ENCODE measurements at places on chromosomes 6 and 20.

DNA sequence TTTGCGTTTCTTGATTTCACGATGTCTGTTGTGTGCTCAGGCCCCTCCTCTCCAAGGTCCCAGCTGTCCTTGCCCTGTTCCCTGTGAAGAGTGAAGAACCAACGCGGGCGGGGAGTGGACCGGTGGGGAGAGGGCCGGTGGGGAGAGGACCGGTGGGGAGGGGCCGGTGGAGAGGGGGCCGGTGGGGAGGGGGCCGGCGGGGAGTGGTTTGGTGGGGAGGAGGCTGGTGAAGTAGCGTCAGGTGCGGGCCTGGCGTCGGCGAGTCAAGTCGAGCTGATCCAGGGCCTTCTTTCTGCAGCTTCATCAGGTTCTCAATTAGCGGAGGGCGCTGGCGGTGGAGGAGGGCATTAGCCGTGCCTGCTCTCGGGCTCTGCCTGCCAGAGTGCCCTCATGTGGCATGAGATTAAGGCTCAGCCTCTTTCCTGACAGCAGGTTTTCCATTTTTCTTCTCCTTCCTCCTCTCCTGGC, 21.2 kb upstream of the BHLHE23 start:
- no peak for DNase-seq

- DNase-seq, result no peak
Measured at GRCh38 chr6:35059596-35060345, 81.4 kb downstream of the TCP11 start.

DNA sequence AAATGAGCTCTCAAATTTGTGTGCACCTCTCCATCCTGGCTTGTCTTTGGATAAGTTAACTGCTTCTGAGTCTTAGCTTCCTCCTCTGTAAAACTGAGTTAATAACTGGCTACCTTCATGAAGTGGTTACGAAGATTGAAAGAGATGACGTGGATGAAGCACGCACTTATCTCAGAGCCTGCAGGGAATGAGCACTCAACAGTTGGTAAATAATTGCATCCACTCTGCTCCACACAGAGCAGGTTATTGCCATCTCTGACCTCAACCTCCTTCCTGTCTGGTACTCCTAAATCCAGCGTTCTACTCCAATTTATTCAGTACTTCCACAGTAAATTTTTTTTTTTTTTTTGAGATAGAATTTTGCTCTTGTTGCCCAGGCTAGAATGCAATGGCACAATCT, 6.9 kb downstream of the AURKA start:
- no peak for DNase-seq

DNA sequence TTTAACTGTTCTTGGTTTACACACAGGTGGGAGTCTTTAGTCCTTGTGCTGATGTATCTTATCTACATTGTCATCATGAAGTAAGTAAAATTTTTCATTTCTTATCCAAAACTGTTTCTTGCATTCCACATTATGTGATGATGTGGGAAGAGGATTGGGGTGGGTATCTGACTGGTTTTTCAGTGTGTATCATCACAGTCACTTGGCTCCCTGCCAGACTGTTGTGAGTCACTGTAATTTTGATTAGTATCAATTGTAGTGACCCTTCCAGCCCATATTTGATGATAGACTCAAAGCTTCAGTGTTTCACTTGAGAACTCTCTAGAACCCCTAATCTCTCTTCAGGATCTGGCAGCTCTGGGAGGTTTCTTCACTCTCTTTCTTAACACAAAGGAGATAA, 84.5 kb upstream of the RIN2 start:
- DNase-seq, result no peak

- no peak for DNase-seq
Measured at GRCh38 chr6:38782616-38783015, 67.5 kb downstream of the DNAH8 start.

DNA sequence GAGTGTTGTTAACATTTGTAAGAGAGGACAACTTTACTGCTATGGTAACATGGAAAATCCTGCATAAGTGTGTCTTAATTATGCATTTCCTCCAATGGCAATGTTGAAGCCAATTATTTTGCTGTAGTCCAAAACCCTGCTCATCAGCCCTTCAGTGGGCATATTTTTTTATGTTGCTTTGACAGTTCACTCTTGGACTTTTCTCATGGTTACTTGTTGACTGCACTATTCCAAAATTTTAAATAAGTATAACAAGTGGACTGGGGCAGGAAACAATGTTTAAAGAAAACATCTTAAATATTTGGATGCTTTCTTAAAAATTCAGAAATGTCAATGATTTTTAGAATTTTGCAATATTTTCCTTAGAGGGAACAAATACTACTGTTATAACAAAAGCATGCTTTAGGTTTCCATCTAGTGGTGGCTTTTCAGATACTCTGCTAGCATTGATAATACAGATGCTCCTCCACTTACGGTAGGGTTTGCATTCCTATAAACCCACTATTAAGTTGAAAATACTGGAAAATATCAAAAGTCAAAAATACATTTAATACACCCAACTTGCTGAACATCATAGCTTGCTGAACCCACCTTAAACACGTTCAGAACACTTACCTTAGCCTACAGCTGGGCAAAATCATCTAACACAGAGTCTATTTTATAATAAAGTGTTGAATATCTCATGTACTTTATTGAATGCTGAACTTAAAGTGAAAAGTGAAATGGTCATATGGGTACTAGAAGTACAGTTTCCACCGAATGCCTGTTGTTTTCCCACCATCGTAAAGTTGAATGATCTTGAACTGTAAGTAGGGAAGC, 86.4 kb downstream of the ADGRG6 start:
- DNase-seq, result no peak

- no peak for DNase-seq
Measured at GRCh38 chr6:39608652-39609345, 116.4 kb downstream of the KIF6 start.
